ENCODE measurements at places on chromosomes 12 and 14.

- DNase-seq, result no peak
Observed at GRCh38 chr12:130253866-130254265, 83.8 kb upstream of the PIWIL1 start.

- DNase-seq, result no peak
Observed at GRCh38 chr12:24582954-24583601, 365.8 kb downstream of the BCAT1 start.

- DNase-seq, result no peak
Observed at GRCh38 chr12:113070117-113070906, 13.8 kb downstream of the DTX1 start.

GRCh38 chr12:120941846-120942405 is 36.4 kb upstream of the HNF1A start:
- peak; percentile 19 for DNase-seq

DNA sequence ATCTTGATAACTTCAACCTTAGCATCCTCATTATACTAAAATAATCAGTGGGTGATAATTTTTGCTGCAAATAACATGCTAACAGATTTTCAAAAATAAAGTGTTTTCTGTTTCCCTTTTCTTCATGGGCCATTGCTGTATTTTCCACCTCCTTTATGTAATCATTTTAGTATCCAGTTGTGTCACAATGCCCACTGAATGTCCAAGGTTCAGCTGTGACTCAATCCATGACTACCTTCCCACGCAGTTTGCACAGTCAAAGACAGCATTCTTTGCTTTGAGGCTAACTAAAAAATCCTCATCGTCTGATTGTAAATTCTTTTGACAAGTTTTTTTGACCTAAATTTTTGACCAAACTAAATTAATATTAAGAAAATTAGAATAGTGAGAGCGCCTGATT is 474.1 kb downstream of the FLRT2 start:
- DNase-seq, result no peak

- no peak for DNase-seq
Observed at GRCh38 chr14:61527325-61528100, 167.8 kb upstream of the HIF1A start.

GRCh38 chr12:41521872-41522379 is 333.8 kb downstream of the PDZRN4 start:
- peak; percentile 37 for DNase-seq

- DNase-seq, result no peak
Observed at GRCh38 chr14:101582294-101582693, 21.0 kb downstream of the DIO3 start.

GRCh38 chr12:101607894-101608293 is 13.1 kb downstream of the MYBPC1 start:
- DNase-seq, result no peak

GRCh38 chr12:51666696-51667095 is 75.7 kb downstream of the SCN8A start:
- DNase-seq, result no peak

DNA sequence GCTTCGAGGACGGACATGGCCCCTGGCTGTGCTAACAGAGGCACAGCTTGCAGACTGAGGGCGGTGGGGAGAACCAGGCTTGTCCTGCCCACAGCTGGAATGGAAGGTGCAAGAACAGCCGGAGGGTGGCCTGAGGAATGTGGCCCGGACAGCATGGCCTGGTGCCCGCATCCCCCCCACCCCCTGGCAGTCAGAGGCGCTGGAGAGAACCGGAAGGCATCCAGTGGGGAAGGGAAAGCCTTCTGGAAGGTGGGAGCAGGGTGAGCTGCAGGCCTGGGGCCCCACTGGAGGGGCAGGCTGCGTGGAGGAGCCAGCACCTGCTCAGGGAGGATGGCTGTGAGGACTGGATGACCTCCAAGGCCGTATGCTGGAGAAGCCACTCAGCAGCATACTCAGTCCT is 8.1 kb upstream of the CYP46A1 start:
- DNase-seq, result no peak

GRCh38 chr12:32399370-32400113 is at the start of gene FGD4:
FGD4 (plus strand) TSS chr12:32399558.
- peak; percentile 84 for DNase-seq

DNA sequence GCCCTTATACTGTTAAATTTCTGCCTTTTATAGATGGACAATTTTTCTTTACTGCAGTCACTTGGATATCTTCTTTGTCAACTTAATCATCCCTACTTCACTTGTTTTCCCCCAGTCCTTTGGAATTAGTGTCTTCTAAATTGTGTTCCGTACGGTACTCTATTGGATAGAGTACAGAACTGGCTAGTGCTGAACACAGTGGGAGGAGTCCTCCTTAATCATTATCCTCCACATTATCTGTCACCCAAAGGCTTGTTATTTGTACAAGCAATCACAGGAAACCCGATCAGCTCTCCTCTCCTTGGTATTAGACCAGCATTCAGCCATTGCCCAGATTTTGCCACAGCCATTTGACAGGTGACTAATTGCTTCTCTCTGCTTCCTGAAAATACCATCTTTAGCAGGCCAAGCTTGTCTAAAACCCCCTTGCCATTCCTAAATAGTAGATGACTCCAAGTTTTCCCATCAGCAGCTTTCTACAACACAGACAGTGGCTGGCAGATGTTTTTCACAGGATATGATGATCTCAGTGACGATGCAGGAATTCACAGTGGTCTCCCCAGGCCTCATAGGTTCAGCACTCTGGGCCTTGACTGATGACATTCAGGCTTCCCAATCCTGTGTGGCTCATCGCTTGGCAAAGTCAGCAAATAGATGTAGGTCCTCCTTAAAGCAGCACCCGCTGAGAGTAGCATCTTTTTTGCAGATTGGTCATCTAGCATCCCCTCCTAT is 216.0 kb upstream of the RGS6 start:
- no peak for DNase-seq

DNA sequence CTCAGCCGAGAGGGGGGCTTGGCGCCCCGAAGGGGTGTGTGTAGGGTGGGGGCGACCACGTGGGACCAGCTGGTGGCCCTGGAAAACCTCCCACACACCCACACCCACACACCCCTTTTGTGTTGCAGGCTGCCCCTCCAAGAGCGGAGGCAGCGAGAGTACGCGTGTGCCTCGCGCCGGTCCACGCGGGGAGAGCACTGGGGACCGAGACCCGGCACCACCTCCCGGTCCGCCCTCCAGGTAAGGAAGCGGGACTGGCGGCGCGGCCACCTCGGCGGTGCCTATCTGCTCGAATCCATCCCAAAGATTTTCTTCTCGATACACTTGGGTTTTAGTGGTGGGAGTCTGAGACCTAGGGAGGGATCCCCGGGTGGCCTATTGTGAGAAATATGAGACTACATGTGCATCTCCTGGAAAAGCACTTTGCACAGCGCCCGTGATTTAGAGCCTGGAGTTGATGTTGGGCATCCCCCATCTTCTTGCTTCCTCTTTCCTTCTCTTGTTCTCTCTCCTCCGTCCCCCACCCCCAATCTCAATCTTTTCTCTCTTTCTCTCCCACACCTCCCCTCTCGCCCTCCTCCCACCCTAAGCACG is 393 bp downstream of the SYT1 start:
- DNase-seq, result no peak

DNA sequence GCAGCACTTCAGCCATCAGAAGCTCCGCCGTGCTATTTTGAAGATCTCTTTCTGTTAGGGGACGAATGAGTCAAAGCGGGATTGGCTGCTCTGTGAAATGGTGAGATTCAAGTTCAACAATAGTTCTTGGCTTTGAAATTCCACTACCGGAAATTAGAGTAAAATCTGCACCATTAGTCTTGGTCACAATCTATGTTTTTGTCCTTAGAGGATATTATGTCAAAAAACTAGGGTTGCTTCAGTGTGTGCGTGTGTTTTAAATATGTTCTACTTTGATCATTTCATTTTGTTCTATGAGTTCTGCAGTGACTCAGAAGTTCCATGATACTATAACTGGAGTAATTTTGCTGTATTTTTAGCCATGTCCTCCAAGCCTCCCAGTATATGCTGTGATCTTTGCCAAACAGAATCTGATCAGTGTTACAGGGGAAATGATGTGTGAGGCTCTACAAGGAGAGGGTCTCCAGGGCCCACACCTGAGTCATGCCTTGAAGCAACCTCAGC is 22.6 kb downstream of the GPHB5 start:
- no peak for DNase-seq

GRCh38 chr12:83827860-83828259 is 1084.7 kb downstream of the SLC6A15 start:
- no peak for DNase-seq

DNA sequence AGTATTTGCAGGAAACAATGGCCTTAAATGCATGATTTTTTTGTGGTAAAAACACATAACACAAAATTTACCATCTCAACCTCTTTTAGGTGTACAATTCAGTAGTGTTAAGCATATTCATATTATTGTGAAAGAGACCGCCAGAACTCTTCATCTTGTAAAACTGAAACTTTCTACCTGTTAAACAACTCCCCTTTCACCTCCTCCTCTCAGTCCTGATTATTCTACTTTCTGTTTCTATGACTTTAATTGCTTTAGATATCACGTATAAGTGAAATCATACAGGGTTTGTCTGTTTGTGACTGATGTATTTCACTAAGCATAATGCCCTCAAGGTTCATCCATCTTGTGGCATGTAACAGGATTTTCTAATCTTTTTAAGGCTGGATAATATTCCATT is 353.4 kb downstream of the ADAMTS20 start:
- DNase-seq, result no peak

DNA sequence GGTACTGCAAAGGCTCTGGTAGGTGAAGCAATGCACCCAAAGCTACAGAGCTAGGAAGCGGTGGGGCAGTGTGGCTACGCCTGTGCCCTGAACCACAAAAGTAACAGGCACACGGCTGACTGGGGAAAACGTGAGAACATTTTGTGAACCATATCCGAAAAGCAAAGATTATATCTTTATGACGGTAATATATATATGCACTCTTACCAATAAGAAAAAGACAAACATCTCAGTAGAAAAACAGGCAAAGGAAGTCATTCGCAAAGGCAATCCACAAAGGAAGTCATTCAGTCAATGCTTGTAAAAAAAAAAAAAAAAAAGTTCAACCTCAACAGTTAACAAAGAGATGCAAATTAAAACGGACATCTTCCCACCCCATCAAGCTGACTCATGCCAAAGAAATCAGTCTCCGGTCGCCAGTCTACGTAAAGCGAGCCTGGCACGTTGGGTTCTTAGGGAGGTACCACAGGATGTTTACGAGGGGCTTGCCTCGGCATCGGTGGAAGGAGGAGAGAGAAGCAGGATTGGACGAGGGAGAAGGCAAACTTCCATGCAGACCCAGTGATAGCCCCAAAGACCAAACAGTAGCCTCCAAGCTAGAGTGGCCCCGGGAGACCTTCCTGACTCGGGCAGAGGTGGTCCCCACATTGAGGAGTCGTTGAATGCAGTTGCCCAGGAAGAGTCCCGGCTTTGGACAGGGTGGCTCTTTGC is 39.4 kb upstream of the PPP2R5C start:
- peak; percentile 17 for DNase-seq

DNA sequence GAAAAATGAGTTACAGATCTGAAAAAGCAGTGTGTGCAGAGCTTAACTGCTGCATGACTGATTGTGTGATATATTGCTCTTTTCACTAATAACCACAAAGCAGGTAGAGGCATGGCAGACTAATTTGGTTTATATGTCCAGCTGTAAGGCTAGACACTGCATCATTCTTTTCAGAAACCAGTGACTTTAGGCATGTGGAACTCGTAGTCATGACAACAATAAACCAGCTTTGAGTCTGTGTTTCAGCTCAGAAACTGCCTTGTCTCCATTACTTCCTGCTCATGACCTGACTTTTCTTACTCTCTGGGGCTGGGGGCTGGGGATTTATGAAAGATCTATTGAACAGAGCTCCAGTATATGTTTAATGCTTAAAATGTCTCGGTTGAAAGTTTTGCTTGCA is 146.8 kb upstream of the LRIG3 start:
- no peak for DNase-seq

DNA sequence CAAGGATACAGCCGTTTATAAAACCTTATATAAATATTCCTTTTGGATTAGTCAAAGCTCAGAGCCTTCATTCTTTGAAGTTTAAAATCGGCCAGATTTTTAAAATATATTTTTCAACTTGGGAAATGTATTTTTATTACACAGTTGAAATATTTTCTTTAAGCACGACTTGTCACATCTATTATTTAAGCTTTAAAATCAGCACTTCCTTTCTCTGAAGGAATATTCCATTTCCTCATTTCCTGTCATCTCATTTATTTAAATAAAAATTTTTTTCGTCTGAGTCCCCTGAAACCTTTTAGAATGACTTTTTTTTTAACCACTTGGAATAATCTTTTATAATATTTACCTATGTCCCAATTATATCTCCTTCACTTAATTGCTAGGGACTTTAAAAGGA is 107.5 kb upstream of the PDE3A start:
- DNase-seq, result no peak

DNA sequence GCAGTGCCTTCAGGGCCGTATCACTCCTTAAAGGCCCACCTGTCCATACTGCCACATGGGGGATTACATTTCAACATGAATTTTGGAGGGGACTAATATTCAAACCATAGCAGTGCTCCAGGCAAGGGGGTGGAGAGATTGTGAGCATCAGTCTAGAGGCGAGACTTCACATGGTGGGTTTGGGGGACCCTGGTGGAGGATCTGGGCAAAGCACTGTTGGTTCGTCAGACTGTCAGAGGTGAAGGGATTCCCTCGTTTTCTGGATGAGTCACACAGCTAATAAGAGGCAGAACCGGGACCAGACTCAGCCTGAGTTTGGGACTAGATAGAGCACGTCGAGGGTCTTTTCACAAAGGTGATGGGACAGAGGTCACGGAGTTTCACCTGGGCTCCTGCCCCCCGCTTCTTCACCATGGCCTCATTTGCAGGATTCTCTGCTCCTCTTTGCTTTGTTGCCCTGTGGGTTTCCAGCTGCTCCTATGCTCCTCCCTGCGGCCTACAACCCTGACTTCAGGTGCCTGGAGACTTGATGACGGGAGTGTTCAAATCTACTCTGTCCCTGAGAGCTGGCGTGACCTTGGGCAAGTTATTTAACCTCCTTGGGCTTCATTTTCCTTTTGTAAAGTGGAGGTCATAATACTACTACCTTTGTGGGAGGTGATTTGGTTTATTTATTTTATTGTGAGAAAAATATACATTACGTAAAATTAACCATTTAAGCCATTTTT is 41.5 kb downstream of the TEAD4 start:
- DNase-seq, result no peak

GRCh38 chr14:102826161-102826560 is 48.9 kb downstream of the TRAF3 start:
- no peak for DNase-seq

- DNase-seq, result no peak
Observed at GRCh38 chr12:12121061-12121460, 50.3 kb downstream of the BCL2L14 start.

DNA sequence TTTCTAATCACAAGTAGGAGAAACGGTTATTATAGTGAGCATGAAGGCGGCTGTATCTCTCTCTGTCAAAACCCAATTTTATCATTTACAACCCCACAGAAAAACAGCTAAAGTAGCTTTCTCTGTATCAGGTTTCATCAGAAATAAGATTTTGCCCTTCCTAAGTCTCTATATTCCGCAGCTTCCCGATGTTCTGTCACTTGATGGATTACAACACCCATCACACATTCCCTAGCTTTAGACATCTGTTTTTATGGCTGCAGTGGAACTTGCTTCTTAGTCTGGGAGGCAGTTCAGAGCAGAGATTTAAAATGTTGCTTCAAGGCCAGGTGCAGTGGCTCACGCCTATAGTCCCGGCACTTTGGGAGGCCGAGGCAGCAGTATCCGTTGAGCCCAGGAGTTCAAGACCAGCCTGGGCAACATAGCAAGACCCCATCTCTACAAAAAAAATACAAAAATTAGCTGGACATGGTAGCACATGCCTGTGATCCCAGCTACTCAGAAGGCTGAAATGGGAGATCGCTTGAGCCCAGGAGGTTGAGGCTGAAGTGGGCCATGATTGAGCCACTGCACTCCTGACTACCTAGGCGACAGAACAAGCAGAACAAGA is 27.6 kb upstream of the FOXN3 start:
- no peak for DNase-seq

- no peak for DNase-seq
Observed at GRCh38 chr12:2643576-2644135, 151.1 kb upstream of the FKBP4 start.

All from erythroblast (primary cell).